ENCODE measurements at places on chromosomes 1 and 21.

- DNase-seq: no peak
These were observed 94.3 kb downstream of the ADGRL4 start for GRCh38 chr1:78911956-78912880.

DNA sequence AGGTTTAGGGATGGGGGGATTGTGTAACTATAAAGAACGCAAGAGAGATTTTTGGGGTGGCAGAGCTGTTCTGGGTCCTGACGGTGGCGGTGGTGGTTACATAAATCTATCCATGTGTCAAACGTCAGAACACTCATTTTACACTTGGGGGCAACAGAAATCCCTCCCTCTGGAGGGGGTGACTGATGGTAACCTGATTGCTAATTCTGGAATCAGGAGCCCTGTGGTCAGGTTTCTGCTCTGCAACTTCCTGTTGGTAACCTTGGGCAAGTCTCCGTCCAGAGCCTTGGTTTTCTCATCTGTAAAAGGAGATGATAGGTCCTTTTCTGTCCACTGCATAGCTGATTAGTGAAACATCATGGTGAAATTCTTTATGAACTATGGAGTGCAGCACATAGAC lies 40.9 kb downstream of the ALPL start:
- no peak for DNase-seq

- DNase-seq: no peak
These were observed 61.9 kb upstream of the RGS1 start for GRCh38 chr1:192513697-192514096.

DNA sequence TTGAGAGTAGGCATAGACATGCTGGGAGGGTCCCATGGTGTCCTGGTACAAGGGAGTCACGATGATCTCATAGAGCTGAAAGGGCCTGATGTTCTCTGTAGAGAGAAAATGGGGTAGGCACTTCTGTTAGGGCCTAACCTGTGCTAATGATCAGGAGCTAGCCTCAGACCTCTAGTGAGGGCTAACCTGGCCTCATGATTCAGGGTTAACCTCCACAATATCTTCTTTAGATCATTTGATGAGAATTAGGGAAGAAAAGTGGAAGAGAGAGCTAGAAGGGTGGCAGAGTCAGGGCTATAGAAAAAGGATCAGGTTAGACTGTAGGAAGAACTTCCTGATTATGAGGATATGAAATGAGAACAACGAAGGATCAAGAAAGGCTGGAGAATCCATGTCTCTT lies 5.0 kb upstream of the MRPS15 start:
- DNase-seq: no peak
